ENCODE measurements at places on chromosomes 2 and 18.

GRCh38 chr18:23981369-23981980 lies 33.1 kb upstream of the TTC39C start:
- DNase-seq: no peak

DNA sequence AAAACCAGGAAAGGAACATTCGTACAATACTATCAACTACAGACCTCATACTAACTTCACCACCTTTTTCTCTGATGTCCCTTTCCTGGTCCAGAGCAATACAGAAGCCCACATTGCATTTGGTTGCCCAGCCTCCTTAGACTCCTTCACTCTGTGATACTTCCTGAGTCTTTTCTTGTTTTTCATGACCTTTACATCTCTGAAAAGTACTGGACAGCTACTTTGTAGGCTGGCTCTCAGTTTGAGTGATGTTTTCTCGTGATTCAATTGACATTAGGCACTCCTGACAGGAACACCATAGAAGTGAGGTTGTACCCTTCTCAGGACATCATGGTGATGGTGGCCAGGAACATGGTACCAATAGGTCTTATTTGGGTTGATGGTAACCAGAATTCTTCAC lies 185.9 kb upstream of the SLC39A10 start:
- DNase-seq: no peak

GRCh38 chr2:184906709-184907108 lies 308.4 kb downstream of the ZNF804A start:
- no peak for DNase-seq

GRCh38 chr2:84879584-84880394 lies 1.1 kb downstream of the TRABD2A start:
- DNase-seq: no peak

DNA sequence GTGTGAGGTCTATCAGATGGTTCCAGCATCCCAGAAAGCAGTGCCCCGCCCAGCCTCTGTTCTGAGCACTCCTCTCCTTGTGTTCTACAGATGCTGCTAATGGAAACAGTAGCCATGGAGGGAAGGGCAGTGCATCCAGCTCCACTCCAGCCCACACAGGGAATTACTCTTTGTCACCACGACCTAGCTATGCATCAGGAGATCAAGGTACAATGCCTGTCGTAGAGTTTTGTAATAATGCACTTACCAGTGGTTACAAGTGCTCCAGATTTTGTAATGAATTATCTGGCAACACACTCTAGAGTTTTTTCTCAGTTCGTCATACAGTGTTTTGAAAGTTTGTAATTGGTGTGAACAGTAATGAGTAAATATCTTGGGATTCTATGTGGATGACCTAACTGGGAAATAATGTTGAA lies 161.1 kb downstream of the ESCO1 start:
- DNase-seq: no peak

DNA sequence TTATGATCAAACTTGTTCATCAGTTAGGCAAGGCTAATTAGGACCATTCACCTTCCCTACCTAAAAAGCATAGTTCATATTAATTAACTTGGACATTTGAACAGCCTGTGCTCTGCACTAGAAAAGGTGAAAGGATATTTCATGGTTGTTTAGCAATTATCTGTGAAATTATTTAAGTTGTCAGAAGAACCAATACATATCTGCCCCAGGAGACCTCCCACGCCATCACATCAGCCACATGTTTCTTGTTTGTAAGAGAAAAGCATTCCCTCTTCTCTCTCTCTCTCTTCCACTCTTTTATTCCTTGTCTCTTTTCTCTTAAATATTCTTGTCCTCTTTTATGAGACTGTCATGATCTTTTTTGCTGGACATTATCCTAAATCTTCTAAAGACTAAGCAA lies 282.0 kb upstream of the RND3 start:
- no peak for DNase-seq

- no peak for DNase-seq
Observed at GRCh38 chr2:241564596-241565410, 6.3 kb downstream of the BOK start.

DNA sequence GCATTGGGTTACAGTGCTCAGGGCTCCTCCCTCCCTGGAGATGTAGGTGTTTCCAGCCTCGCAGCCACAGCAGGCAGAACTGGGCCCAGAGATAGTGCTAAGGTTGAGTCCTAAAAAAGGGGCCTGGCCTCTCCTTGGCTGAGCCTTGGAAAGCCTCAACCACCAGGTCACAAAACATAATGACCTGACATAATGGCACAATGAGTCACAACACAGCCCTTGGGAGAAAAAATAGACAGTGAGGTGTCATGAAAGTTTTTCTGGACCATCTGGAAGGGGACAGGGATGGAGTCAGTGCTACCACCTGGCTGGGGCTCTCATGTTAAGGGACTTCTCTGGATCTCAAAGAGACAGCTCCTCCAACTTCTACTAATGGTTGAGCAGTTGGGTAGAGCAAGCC lies 92.4 kb upstream of the LCLAT1 start:
- no peak for DNase-seq

GRCh38 chr2:3154700-3155099 lies 222.9 kb downstream of the EIPR1 start:
- DNase-seq: no peak

GRCh38 chr2:229571243-229571642 lies 143.1 kb downstream of the DNER start:
- DNase-seq: no peak

DNA sequence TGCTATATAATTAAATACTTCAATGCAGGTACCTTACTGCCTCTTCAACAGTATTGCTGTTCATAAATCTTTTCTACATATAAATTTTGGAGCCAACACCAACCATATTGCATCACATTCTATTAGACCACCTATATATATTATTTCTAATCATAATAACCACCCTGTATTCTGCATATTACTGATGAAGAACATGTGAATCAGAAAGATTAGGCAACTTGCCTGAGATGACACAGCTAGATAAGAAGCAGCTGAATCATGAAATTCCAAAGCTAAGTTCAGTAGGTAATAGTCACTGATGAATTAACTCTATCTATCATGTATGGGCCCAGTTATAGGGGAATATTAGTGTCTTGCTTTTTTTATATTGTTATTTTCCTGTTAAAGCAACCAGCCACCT lies 161.8 kb downstream of the AGPS start:
- no peak for DNase-seq

- no peak for DNase-seq
Observed at GRCh38 chr2:147197754-147198483, 646.9 kb upstream of the ACVR2A start.

GRCh38 chr2:84700006-84700405 lies 180.9 kb downstream of the TRABD2A start:
- DNase-seq: no peak

GRCh38 chr18:11489266-11489899 lies 120.0 kb upstream of the SLC35G4 start:
- no peak for DNase-seq

DNA sequence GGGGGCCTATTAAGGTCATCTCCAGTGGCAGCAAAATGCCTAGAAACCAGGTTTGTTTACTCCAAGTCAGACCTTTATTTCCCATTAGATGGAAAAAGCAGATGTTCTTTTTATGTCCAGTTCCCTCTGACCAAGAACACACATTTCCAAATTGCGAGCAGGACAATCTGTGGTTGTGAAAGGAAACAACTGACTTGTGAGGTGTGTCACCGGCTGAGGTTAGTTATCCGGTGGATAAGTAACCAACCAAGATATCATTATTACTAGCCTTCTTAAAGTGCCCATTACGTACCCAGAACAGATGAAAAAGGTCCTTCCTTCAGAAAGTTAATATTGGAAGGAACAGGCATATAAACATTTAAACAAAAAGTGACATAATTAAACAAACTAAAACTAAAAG lies 112.9 kb downstream of the THADA start:
- DNase-seq: no peak

- no peak for DNase-seq
Observed at GRCh38 chr18:56128153-56128791, 510.1 kb downstream of the TXNL1 start.

GRCh38 chr2:15378148-15378908 lies 182.8 kb downstream of the NBAS start:
- no peak for DNase-seq

DNA sequence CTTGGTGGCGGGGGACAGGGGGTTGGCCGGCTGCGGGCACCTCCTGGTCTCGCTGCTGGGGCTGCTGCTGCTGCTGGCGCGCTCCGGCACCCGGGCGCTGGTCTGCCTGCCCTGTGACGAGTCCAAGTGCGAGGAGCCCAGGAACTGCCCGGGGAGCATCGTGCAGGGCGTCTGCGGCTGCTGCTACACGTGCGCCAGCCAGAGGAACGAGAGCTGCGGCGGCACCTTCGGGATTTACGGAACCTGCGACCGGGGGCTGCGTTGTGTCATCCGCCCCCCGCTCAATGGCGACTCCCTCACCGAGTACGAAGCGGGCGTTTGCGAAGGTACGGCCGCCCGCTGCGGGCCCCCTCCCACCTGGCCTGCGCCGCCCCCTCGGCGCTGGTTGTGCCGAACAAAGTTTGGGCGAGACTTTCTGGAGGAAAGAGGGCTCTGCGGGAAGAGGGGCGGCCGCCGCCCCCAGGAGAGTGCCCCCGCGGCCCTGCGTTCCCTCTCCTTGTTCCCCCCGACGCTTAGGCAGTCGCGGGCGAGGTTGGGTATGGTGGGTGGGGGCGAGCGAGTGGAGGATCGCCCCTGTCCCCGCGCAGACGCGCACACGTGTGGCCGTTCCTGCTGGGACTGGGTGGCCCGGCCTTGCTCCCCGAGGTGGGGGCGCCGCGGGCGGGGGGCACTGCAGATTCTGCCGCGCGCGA lies 866 bp downstream of the CRIM1 start:
- DNase-seq: peak; percentile 19

GRCh38 chr18:79899609-79900445 lies 51.6 kb downstream of the SLC66A2 start:
- no peak for DNase-seq
